ENCODE measurements at places on chromosomes 1 and 21.

- DNase-seq = no peak
Measured at GRCh38 chr1:7076572-7076971, 291.3 kb downstream of the CAMTA1 start.

DNA sequence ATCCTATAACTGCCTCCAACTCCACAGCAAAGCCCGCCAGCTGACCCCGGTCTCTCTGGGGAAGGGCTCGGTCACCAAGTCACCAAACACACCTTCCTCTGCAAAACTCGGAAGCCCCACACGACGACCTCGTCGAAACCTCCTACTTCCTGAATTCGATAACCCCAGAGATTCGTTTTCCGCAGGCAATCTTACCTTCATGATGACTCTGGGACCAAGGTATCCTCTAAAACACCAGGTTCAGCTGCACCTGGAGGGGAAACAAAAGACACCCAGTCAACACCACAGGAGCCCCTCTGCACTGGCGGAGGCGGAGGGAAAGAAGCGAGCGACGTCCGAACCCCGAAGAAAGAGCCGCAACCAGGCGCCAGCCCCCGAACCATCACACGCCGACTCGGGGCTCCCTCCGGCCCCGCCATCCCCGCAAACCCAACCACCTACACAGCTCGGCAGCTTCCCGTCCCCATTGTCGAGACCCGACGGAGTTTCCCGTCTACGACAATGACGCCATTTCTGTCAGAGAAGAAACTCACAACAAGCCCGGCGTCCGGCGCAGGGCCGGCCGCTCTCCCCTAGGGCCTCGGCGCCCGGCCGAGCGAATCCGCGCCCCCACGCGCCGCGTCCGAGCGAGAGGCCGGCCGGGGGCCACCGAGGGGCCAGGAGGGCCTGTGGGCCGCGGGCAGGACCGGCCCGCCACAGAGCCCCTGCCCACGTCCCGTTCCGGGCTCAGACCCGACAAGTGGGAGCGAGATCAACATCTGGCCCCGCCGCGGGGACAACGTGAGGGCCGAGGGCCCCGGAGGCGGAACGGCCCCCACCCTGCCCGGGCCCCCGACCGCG is 1.0 kb downstream of the ARID4B start:
- peak; percentile 29 for DNase-seq

GRCh38 chr1:43887748-43888147 is 45.9 kb upstream of the ARTN start:
- no peak for DNase-seq

DNA sequence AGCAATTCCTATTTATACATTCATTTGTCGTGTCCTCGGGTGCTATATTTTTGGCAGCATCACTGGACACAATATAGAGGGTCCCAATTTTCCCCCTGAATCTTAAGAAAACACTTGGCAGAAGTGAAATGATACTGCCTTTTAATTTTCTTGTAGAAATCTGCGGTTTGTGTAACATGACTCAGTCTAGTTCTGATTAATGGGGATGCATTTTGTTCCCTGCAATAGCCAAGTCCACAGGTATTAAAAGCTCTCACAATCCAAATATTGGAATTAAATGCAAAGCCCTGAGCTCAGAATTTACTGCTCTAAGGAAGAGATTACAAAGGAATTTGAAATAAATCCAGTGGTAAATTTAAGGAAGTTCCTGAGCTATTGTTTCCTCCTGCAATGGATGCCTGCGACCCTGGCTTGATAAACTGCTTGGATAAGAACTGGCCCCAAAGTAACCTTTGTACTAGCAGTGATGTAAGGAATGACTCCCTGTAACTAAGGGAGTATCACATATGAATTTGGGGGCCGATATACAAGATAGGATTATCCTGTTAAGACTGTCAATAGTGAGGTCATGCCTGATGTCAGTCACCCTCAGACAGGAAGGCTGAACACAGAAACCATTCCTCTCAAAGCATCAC is 349.7 kb upstream of the C1orf87 start:
- no peak for DNase-seq

- no peak for DNase-seq
Measured at GRCh38 chr21:42425591-42425990, 21.9 kb downstream of the UBASH3A start.

- no peak for DNase-seq
Measured at GRCh38 chr1:83065952-83066727, 932.8 kb downstream of the TTLL7 start.

DNA sequence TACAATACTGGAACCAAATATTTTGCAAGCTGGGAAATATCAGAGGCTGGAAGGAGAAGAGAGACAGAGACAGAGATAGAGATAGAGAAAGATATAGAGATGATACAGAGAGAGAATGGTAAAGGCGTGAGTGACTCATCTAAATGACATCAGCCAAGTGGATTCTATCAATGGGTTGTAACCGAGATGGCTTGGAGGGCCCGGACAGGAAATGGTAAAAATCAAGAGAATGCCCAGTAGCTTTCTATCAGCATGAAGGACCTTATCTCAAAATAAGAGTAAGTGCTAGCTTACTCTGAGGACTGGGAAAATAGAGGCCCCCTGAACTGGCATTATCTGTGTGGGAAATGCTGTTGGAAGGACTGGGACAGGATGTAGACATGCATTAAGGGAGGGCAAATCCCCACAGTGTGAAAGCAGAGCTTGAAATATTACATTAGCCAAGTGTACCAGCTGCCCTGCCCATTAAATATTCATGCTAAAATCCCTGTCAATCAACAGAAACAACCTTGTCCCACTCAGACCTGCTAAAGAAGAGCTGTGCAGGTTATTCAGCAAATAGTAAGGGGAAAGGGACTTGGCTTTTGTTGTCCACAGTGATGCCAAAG is 76.6 kb upstream of the ZNF644 start:
- no peak for DNase-seq

- DNase-seq = no peak
Measured at GRCh38 chr21:15209224-15209623, 144.4 kb upstream of the NRIP1 start.

GRCh38 chr1:193662030-193662429 is 475.6 kb upstream of the B3GALT2 start:
- DNase-seq = no peak

DNA sequence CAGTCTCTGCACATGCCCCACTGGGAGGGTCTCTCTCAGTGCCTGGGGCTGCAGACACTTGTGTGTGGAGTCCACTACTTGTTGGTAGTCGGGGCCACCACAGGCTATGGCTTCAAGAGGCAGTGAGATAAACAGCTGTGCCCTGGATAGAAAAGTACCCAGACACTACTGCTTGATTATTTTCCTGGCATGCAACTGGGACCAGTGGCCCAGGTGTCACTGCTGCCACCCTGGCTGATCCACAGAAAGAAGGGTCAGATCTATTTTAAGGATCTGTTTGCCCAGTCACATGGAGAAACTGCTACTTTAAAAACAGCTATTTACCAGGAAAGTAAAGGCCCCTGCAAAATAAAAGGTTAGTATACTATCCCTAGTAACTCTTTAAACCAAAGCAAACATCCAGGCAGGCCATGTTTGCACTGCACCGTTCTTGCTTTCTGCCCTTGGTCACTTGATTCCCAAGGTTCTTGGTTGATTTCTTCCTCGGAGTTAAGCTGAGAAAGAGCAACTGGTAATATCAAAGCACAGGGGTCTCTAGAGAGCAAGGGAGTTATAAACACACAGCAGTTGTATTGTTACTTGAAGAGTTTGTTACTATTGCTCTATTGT is 99.9 kb downstream of the GLUL start:
- DNase-seq = no peak

DNA sequence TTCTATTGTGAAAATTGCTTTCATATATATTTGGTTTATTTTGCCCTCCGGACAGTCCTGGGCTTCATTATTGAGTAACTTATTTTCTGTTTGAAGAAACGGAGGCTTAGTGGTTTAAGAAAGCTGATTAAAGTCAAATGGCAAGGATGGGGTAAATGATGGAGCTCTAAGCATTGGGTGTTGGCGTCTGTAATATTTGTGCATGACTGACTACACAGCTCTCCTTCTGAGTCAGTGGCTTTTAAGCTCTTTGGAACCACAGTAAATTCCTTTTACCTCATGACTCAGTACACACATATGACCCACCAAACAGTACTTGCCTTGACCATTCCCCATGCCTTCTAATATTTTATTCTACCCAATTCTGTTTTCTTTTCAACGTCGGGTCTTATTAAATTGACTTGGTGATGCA is 21.0 kb downstream of the B3GALT5 start:
- no peak for DNase-seq

DNA sequence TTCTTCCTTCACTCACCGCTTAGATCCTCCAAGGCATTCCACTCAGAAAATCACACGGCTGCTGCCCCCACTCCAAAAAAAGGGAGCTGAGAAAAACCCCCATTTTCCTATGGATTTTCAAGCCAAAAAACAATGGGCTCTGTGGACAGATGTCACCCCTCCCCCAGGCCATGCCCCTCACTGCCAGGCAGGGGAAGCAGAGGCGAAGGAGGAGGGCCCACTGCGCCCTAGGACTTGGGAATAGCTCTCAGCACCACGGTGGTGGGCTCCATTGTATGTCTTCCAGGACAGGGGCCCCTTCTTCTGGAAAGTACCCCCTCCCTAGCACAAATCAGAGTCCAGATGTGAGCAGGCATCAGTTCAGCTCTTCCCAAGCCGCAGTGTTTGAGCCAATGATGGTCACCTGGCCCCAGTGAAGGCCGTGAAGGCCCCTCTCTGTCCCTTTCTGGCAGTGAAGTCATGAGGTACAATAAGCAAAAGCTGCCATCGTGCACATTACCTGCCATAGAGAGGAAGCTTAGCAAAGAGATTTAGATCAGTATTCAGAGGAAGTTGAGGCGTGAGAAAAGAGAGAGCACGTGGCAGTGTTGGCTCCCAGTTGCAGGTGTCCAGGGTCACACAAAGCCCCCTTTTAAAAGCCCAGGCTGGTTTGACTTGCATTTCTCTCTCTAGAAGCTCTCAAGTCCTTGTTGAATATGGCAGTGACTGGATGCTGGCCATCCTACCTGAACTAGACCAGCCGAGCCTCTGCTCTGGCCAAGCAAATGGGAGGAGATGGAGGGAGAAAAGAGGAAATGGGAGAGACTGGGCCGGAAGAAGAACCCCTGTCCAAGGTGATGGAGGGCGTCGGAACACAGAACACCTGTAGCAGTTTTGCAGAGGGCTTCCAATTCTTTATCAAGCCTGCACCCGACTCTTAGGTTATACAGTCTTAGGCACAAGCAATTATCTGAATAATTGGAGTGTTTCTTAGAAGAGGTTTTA is 149.0 kb downstream of the TOMM20 start:
- no peak for DNase-seq

DNA sequence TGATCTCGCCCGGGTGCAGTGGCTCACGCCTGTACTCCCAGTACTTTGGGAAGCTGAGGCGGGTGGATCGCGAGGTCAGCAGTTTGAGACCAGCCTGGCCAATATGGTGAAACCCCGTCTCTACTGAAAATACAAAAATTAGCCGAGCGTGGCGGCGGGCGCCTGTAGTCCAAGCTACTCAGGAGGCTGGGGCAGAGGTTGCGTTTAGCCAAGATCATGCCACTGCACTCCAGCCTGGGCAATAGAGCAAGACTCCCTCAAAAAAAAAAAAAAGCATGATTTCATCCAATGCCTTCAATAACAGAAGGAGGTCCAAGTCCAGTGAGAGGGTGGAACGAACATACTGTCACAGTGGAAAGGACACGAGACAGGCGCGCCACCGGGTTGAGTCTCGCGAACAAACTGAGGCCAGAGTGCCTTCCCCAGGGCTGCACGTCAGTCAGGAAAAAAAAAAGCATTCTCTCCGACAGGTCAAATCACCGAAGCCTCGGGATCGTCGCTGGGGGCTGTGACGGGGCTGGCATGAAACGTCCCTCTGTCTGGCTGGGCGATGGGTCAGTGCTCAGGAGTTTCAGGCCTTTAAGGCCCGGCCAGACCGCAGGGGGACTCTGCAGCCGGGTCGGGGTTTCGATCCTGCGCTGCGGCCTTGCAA is 8.4 kb upstream of the CROCC start:
- no peak for DNase-seq

GRCh38 chr1:238898856-238899255 is 487.5 kb upstream of the CHRM3 start:
- no peak for DNase-seq

- peak; percentile 14 for DNase-seq
Measured at GRCh38 chr1:185813401-185813979, 79.3 kb downstream of the HMCN1 start.

DNA sequence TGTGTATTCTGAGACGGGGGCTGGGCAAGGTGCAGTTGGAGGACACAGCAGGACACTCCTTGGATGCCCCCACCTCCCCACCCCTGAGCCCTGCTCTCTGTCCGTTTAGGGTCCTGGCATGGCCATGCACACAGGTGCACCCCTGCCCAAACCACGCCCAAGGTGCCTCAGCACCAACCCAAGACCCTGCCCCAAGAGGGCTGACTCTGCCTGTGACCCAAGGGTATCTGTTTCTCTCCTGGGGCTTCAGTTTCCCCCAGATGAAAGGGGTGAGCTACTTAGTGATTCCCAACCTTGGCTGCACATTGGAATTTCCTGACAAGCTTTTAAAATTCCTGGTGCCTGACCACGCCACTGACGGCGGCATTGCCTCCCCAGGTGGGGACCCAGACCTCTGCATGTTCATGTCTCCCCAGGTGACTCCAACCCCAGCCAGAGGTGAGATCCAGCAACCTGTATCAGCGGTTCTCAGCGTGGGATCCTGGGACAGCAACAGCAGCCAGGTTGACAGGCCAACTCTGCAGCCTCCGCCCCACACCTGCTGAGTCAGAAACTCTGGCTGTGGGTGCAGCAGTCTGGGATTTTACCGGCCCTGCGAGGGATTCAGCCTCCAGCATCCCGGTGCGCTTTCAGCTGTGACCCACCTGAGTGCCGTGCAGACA is 483.4 kb downstream of the NPHP4 start:
- DNase-seq = no peak

GRCh38 chr21:46001821-46002681 is 20.5 kb downstream of the COL6A1 start:
- no peak for DNase-seq

- peak; percentile 71 for DNase-seq
Measured at GRCh38 chr1:151832318-151832980, 847 bp upstream of the RORC start.

DNA sequence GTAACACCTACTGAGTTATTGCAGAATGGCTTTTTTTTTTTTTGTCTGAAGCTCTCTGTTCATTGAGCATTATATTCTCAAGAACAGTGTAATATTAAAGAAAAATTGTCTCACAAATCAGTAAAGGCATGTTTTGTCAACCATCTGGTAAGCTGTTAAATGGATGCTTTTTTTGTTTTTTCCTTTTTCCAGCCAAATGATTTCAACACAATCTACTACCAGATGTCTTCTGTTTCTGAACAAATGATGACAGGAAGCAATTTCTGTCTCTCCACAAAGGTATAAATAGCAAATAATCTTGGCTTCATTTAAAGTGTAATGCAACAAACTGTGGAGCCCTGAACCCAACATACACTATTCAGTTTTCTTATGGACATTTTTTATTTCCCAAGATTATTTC is 78.6 kb upstream of the RGS2 start:
- peak; percentile 9 for DNase-seq

DNA sequence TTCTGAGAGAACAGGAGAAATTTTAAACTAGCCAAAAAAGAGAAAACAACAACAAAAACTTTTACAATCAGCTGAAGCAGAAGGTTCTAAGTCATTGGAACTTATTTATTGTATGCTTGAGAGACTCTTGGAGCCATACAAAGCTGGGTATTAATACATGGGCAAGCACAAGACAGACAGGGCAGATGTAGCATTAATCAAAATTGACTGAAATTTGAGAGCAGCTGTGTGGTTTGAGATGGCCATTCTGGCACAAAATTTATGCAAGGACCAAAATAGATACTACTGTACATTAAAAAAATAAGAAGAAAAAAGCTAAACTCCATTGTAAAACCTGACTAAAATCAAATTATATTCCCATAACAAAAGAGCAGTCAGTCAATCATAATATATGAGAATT is 892.5 kb downstream of the PLA2G4A start:
- DNase-seq = no peak
